ENCODE measurements at places on chromosomes 12 and 14.

DNA sequence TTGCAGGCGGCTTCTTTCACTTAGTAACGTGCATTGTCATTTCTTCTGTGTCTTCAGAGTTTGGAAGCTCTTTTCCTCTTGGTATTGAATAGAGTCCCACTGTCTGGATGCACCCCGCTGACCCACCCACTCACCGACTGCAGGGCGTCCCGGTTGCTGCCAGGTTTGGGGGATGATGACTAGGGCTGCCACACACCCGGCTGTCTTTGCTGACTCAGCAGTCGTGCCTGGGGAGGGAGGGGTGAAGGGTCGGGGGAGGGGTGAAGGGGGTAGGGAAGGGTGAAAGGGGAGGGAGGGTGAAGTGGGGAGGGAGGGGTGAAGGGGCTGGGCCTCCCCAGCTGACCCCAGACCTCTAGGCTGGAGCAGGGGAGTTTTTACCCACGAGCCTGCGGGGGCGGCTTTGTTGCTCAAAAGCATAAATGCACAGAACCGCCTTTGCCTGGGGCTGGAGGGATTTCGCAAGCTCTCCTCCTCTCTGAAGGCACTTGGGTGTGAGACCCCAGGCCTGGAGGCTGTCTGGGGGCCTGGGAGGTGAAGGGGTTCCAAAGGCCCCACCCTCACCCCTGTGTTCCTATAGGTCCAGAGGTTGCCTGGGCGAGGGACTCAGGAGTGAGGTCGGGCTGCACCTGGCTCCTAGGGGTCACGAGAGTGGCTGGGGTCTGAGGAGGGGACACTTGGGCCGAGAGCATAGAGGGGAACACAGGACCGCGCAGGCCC is 31.3 kb upstream of the ULK1 start:
- DNase-seq, result no peak

DNA sequence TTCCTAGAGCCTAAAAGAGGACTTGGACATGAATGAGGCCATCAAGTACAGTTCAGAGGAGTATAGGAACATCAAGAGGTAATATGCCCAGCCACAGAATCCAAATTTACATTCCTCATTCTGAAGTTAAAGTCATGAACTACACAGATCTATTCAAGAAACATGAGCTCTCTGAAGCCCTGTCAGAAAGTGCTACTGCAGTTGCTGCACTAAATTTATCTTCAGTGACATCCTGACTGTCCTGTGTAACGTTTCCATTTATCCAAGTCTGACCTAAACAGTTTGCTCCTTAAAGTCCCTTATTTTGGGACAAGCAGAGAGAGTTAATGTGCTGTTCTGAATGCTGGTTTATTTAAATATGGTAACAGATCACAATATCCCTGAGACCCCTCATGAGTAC is 28.2 kb downstream of the NEK9 start:
- DNase-seq, result no peak

GRCh38 chr14:53310412-53310811 is 157.3 kb upstream of the DDHD1 start:
- no peak for DNase-seq

DNA sequence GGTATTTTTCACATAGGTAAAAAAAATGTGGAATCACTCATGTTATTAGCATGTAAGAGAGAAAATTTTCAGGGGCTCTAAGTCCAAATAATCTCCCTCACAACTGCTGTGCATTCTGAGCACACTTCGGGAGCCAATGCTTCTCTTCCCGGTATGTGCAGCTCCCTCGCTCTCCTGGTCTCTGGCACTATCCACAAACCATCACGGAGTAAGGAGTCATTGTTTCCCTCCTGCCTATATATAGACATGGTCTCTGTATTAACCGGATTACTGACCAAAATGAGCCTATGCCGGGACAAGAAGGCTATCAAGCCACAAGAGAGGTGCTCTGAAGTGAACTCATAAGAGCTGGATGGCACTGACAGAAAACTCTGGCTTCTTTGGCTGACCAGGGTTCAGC is 13.4 kb downstream of the HECTD4 start:
- DNase-seq, result no peak

GRCh38 chr12:79262938-79263337 is 398.4 kb downstream of the SYT1 start:
- no peak for DNase-seq

DNA sequence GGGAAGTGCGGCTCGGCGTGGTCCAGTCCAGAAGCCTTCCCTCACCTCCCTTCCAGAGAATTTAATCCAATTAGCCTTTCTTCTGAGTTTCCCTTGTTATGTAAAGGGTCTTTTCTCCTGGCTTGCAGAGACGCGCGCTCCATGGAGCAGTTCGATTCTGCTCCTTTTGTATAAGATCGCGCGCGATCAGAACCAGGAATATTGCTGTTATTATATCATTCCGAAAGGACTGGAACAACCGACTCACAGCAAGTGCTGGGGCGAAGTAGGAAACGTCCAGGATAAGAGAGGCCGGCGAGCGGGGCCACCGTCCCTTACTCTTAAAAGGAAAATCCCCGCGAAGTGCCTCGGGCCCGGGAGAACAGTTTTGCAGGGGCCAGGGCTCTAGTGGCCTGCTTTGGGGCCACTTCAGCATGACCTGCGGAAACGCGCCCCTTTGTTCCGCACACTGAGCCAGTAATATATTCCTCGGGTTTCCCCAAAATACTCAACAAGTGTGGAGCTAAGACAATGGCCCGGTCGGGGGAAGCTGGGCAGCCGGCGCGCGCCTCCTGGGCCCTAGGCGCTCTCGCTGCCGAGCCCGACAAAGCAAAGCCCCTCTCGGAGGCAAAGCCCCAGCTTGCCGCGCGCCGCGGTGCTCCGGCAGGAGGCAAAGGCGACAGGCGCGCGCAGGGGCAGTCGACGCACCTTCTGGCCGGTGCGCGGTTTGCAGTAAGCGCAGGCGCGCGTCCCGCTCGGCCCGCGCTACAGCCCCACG is 2.9 kb downstream of the RFX4 start:
- DNase-seq, result no peak

DNA sequence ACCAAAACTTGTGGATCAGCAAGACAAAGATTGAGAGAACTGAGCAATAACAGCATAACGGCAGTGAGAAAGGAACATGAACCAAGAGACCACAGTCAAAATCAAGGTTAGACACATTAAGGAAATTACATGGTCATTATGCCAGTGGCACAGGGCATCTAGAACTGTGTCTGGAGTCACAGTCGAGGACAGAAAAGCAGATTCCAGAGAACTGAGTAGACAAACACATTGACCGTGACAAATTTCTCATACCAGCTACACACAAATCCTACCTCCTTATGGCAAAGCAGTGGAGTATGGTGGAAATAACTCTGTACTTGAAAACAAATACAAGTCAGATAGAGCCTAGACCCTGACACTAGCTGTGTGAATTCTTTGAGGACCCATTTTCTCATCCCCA is 367.3 kb downstream of the DUSP6 start:
- DNase-seq, result no peak

- no peak for DNase-seq
Observed at GRCh38 chr12:55705782-55706402, 1.8 kb downstream of the ITGA7 start.

GRCh38 chr12:51908876-51909592 is 1.7 kb downstream of the ACVRL1 start:
- DNase-seq, result no peak

DNA sequence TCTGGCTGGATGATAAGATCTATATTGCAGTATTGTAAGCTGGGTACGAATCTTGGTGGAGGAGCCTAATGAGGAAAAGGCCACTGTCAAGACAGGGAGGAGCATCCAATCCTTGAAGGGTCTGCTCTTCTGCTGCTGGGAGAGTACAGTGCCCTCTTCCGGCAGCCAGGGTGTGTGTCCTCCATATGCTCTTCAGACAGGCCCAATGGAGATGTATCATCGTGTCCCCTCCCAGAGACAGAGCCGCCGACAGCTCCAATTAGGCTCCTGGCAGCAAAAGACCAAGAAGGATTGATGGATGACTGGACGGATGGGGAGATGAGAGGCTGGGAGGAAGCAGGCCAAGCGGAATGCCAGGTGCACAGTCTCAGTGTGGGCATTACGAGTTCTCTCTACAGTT is 51.6 kb upstream of the PIWIL1 start:
- no peak for DNase-seq

DNA sequence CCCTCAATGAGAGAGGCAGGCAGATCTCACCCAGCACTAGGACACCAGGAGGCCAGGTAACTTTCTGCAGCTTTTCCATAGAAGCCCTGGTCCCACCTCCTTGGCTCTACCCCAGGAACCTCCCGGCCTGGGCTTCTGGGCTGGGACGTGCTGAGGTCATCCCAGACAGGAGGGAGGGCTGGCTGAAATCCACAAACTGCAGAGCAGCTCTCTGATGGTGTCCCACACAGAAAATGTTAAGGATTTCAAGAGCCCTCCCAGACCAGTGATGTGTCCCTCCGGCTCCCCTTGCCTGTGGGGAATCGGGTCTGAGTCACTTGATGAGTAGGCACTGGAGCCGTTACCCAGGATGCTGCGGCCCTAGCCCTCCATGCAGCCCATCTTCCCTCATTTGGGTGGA is 124.1 kb downstream of the ESRRB start:
- no peak for DNase-seq

- DNase-seq, result no peak
Observed at GRCh38 chr12:108793756-108794441, 62.6 kb upstream of the CORO1C start.

GRCh38 chr12:79658221-79658620 is 32.5 kb downstream of the PAWR start:
- DNase-seq, result no peak

DNA sequence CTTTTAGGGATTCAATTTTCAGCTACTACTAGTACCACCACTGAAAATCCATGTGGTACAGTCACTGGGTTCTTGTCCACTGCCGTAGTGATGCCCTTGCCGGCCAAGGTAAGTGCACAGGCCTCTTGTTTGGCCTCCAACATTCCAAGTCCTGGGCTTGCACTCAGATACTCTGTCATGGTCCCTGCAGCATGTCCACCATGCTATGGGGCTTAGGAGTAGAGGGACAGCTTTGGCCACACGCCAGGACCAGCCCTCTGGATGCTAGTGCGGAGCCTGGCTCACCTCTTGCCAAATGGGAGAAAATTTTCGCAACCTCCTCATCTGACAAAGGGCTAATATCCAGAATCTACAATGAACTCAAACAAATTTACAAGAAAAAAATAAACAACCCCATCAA is 38.6 kb upstream of the APPL2 start:
- no peak for DNase-seq

DNA sequence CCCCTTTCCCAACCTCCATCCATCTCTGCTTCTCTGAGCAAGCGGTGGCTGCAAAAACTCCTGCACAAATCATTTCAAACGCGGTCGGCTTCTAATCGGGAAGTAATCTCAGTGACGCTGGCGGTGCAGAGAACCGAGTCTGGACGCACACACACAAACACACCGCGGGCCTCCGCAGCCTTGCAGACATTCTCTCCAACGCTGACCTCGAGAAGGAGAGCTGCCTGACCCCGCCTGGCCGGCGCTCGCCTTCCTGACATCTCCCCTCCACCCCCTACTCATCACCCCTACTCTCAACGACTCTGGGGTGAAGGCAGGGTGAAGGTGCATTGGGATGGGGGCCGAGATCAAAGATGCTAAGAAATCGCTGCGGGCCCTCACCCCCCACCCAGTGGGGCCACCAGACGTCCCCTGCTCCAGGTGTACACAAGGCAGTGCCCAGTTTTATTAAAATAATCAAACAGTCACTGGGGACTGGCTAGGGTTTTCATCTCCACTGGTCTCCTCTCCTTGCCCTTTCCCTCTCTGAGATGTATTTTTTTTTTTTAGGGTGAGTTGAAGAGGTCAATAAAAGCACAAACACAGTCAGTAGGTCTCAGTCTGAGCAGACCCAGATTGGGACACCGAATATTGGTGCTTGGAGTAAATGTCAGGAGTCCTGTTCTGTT is 506 bp upstream of the TBX5 start:
- no peak for DNase-seq

DNA sequence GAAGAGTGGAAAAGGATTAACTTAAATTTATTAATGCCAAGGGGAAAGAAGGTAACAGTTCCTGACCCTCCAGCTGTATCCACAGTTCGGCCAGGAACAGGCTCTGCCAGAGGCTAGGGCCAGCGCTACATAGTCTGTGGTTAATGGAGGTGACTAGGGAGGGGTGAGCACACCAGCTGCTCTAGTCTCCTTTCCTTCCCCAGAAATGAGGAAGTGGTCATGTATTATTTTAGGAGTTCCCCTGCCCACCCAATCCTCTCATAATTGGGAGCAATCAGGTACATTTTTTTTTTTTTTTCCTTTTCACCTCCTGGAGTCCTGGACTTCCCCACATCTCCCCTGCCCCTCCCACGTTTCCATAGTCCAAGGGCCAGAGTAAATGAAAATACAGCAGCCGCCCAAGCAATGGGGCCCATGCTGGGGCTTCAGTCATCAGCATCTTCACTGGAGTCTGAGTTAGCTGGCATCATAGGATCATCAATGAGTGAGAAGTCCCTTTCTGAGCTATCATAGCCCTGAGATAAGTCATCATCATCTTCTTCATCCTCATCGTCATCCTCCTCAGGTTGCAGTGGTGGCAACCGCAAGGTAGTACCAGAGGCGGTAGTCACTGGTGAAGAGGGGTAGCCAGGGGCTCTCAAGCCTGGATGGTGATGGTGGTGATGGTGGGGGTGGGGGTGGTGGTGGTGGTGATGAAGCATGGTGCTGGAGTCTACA is 1.5 kb upstream of the SUPT16H start:
- DNase-seq, result no peak

GRCh38 chr12:120370343-120371243 is 1.6 kb upstream of the MSI1 start:
- DNase-seq, result no peak

GRCh38 chr12:79294590-79294989 is 396.2 kb downstream of the PAWR start:
- DNase-seq, result no peak

DNA sequence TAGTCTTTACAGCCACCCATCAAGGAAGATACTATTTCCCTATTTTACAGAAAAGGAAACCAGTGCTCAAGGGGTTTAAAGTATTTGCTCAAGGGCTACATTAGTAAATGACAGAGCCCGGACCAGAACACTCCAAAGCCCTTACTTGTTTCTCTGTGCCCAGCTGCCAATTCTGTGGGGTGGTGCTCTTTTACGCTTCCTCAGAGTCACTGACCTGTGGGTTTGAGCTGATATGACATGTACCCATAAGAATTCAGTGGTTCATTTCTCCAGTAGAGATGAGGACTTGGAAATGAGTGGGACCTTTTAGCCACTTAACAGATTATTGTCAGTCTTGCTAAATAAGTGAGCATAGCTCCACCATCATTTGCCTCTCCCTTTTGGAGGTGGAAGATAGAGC is 37.4 kb upstream of the NKX2-8 start:
- no peak for DNase-seq

- no peak for DNase-seq
Observed at GRCh38 chr12:54147186-54147585, 41.6 kb downstream of the SMUG1 start.
